NCI-H524 (cell line): ENCODE measurements at places on chromosomes 1 and 21.

DNA sequence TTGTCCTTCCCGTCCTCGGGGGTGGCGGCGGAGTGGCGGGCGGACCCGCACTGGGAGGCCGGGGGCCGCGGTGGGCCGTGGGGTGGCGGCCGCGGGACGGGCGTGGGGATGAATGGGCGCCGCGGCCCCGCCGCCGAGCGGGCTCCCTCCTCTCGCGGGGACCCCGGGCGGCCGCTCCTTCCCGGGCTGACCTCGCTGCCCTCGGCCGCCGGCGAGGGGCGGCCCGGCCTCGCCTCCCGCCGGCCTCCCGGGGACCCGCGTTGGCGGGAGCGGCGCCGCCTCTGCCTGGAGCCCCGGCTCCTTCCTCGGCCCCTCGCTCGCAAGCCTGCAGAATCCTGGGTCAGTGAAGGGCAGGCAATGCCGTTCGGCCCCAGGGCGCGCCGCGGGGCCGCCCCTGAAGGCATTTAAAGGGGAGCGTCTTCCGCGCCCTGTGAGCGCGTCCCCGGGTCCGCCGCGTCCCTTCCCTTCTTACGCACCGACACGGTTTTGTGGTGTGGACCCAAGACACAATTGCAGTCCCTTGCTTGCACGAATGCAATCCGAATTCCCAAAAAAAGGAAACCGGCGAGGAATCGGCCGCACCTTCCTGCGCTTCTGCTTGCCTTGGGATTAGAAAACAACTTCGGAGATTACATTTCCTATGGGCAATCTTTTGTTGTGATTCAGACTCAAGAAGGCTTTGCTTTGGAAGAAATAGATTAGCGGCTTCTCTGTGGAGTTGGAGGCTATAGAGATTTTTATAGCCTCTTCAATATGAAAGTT is 776 bp downstream of the ITSN1 start:
- no peak for DNase-seq

- no peak for DNase-seq
Observed at GRCh38 chr1:221565711-221566110, 176.2 kb downstream of the DUSP10 start.

DNA sequence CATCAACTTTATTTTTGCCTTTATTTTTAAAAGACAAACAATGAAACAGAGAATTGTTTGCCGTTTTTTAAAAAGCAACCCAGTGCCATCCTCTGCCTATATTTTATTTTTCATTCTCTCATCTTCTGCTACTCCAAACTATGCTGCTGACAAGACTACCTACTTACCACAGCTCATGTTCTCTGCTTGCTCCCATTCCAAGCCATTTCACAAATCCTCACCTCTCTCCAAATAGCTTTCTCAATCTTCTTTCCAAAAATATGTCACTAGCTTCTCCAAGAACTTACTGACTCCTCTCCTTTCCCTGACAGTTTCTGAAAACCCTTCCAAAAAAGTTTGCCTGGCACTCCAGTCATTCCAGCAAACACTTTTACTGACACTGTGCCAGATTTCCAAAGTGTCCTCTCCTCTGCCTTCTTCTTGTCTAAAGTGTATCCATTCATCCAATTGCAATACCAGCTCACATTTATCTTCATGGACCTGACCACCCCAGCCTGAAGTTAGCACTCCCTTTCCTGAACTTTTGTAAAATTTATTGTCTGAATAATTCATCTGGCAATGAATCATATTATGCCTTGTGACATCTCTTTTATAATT is 766.5 kb upstream of the B3GALT2 start:
- DNase-seq, result no peak

DNA sequence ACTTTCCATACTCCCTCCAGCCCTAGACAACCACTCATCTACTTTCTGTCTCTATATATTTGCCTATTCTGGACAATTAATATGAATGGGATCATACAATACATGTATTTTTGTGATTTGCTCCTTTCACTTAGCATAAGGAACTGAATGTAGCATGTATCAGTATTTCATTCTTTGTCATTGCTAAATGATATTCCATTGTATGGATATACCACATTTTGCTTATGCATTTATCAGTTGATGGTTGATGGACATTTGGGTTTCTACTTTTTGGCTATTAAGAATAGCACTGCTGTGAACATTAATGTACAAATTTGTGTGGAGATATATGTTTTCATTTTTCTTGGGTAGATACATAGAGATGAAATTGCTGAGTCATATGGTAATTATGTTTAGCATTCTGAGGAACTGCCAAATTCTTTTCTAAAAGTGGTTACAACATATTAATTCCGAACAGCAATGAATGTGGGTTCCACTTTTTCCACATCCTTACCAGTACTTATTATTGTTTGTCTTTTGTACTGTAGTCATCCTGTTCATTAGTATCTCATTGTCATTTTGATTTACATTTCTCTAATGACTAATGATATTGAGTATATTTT is 121.0 kb downstream of the LRRC40 start:
- DNase-seq, result no peak

GRCh38 chr1:78289603-78290002 is 201.2 kb upstream of the PTGFR start:
- no peak for DNase-seq

GRCh38 chr1:162342452-162342983 is 34.1 kb downstream of the SPATA46 start:
- no peak for DNase-seq

GRCh38 chr1:246153796-246154212 is 353.3 kb downstream of the SMYD3 start:
- no peak for DNase-seq

GRCh38 chr1:31915438-31915837 is 22.7 kb downstream of the PTP4A2 start:
- no peak for DNase-seq

- DNase-seq, result no peak
Observed at GRCh38 chr1:17847111-17847510, 92.0 kb downstream of the ACTL8 start.

GRCh38 chr1:92167151-92167550 is 50.6 kb upstream of the C1orf146 start:
- no peak for DNase-seq

DNA sequence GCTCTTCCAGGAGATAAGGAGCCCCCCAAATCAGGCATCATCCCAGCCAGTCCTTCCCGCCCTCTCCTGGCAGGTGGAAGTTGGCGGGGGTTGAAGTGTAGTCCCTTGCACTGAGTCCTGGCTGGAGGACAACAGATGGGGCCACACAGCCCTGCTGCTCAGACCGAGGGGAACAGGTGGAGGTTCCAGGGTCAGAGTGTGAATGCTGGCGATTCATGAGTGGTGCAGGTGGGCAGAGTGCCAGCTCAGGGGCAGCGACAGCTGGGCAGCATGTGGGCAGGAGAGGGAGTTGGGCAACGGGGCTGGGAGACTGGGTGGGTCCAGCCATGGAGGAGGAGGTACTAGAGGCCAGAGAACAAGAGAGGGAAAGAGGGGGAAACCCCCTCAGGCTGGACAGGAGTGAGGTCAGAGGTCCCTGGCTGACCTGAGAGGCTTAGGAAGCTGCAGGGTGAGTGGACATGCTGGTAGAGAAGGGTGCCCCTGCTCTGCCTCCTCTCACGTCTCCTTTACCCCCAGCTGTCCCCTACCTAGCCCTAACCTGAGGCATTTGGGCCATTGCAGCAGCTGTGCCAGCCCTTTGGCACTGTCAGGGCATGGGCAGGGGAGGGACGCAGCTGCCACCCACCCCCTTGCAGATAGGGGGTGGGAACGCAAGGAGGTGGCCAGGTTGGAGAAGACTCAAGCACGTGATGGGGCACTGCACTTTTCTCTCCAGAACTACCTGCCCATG is 11.3 kb upstream of the ADORA1 start:
- peak; percentile 93 for DNase-seq

DNA sequence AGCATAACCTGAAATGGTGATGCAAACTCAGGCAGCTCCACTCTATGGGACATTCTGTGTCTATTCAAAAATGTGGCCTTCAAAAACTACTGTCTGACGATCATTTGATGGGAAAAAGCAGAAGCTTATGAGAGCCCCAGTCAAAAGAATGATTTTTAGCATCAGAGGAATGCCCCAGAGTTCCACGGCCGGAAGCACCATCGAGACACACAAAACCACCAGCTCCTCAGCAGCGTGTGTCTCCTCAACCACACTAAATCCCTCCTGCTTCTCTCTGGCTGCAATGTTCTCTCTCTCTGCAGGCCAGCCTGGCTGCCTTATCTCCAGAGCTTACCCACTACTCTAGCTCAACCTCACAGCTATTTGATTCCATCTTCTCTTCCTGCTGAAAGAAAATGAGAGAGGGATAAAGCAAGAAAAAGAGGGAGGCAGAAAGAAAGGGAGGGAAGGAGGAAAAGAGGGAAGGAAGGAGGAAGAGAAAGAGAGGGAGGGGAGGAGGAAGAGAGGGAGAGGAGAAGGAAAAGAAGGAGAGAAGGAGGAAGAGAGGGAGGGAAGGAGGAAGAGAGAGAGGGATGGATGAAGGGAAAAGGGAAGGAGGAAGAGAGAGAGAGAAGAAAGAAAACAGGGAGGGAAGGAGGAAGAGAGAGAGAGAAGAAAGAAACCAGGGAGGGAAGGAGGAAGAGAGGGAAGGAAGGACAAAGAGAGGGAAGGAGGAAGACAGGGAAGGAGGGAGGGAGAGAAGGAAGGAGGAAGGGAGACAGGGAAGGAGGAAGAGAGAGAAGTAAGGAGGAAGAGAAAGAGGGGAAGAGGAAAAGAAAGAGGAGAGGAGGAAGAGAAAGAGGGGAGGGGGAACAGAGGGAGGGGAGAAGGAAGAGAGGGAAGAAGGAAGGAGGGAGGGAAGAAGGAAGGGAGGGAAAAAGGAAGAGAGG is 33.5 kb upstream of the LAPTM5 start:
- no peak for DNase-seq

- no peak for DNase-seq
Observed at GRCh38 chr1:1942753-1943656, 23.9 kb upstream of the TMEM52 start.

DNA sequence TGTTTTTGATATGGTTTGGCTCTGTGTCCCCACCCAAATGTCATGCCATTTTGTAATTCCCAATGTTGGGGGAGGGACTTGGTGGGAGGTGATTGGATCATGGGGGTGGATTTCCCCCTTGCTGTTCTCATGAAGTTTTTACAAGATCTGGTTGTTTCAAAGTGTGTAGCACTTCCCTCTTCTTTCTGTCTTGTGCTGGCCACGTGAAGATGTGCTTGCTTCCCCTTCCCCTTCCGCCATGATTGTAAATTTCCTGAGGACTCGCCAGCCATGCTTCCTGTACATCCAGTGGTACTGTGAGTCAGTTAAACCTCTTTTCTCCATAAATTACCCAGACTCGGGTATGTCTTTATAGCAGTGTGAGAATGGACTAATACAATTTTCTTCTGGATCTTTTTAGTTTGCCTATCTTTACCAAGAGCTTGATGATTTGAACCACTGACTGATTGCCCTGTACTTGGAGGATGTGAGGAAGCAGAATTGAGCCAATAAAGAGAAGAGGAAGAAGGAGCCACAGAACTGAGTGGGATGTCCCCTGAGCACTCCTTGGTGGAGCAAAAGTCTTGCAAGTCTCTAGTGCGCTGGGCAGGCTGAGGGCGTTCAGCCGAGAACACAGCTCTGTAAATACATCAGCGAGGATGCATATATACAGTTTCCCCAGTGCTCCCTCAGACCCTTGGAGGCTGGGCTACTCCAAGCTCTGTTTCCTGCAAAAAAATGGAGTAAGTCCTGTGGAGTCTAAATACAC is 102.6 kb downstream of the CYYR1 start:
- DNase-seq, result no peak

DNA sequence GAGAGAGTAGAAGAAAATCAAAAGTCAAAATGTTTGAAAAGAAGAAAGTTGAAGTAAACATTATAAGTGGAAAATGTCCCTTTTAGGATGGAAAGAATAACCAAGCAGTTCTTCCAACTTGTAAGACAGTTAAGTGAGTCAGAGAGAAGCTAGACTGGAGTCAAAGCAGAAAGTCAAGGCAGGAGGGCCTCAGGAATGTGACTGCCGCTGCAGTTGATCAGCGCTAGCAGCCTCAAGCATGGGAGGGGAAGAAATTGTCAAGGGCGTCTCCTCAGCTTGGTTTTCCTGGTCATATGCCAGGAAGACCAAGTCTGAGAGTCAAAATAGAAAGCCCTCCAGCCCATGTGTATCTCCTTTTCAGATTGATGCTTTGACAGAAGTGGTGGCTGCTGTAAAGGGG is 23.2 kb downstream of the HAO2 start:
- no peak for DNase-seq

GRCh38 chr1:52240592-52241210 is 98.8 kb downstream of the ZFYVE9 start:
- no peak for DNase-seq
